ENCODE measurements at places on chromosomes 1 and 21.

DNA sequence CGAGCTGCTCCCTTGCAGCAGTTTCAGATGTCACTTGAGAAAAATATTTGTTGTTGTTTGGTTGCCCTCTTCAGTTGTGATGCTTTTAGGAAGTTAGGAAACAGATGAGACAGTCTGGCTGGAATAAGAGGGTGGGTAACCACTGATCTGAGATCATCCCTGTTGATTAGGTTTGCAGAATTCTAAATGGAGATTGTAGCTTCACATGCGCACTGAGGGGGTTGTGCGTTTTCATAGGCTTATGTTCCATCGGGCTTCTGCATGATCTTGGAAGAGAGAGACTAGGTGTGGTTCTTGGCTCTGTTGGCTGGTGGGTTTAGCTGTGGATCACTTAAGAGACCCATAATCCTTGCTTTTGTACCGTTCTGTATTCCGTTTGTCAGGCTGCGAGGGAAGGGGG lies 108.1 kb downstream of the CAMTA1 start:
- DNase-seq: no peak

DNA sequence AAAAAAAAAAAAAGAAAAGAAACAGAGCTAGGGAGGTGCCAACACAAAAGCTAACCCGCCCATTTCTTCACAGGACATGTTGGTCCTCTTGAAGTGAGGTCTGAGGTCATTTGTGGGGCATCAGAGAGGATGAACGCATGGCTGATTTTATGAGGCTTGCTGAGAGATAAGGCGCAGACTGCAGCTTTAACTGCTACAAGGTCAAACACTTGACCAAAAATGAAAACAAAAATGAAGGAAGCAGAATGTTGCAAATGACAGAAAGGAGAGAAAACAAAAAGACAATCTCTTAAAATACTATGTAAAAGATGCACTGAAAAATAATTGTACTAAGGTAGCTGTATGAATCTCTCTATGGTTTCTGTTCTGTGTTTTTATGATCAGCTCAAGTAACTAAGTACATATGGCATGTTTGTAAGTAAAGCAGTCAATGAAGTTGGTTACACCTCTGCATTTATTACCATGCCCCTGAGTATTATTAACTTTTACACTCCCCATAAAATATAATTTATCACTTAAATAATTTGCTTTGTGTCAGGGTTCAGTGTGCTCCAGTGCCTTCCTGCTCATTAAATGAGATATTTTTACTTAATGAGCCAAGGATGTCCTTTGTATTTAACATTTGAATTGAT lies 249.1 kb upstream of the NR5A2 start:
- DNase-seq: no peak

GRCh38 chr21:14754682-14755081 lies 208.6 kb upstream of the SAMSN1 start:
- DNase-seq: no peak

DNA sequence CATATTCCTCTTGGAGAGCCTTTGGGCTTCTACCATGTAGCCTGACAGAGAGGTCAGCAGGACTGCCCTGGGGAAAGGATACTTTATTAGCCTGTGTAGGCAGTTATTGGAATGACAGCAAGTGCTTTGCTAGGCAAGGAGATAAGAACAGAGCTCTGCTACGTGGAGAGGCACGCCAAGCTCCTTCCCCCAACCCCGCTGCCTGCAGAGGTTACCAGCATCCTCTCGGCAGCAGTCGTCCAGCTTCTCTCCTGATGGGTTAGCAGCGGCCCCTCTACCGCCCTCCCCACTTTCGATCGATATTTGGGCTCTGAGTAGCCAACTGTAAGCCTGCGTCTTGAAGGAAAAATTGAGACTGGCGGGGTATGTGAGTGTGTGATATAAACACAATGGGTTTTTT lies 122.3 kb downstream of the DHRS3 start:
- DNase-seq: no peak

- DNase-seq: no peak
Measured at GRCh38 chr1:169184812-169185211, 78.3 kb downstream of the ATP1B1 start.
